Putamen (tissue), 1 donor: ENCODE measurements at places on chromosomes 5 and 9.

DNA sequence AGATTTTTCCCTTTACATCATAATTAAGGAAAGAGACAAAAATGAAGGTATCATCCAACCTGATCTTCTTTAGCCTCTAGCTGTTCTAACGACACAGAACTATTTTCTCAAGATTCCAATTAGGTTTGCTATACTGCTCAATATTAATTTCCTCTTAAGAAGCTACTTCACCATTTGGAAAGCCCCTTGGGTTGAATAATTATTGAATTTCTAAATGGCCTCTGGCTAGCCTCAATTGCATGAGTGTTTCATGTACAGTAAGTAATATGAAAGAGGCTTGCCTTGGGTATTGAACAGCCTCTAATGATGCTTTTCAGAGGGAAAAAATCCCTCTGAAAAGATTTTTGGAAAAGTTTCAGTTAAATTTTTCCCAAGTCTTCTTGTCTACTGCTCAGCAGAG is 3.7 kb upstream of the MOB3B start:
- DNase-seq = no peak

DNA sequence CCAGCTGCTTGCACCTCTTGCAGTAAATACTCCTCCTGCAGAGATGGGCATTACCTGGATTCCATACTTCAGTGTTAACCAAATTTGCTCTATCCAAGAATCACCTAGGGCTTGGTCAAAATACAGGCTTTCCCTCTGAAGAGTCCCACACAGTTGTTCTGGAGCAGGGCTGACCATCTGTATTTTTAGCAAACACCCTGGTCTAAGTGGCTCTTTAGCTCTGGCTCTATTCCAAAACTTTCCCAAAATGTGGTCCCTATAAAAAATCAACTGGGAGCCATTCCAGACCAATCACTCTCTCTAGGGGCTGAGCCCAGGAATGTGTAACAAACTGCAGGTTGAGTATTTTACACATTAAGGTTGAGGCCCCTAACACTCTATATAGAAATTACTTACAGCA is 153.7 kb downstream of the SPOCK1 start:
- no peak for DNase-seq

DNA sequence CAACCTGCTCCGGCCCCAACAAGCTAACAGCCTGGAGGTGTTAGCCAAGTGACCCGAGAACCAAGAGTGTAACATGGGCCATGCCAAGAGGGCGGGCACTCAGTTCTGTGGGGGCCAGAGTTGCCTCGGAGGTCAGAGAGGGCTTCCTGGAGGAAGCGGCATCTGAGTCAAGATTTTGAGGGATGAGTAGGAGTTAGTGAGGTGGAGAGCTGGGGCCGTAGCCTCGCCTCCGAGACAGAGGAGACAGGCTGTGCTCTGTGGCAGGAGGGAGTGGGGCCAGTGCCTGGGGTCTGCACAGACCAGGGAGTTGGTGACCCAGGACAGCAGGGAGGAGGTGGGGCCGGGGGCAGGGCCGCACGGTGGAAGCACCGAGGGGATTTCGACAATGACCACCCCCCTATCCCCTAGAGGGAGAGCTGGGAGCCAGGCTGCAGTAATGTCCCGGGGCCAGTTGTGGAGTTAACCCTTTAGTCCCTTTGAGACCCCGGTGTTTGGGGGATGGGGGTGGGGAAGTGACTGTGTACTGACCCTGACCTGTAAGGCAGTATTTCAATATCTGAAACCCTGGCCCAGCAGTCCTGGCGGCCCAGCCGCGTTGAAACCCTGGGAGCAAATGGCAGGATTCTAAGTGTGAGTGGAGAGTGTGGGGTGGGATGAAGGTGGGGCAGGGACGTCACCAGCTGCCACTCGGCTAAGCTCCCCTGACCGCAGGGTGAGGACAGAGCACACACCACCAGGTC is 148.7 kb upstream of the COL5A1 start:
- no peak for DNase-seq

DNA sequence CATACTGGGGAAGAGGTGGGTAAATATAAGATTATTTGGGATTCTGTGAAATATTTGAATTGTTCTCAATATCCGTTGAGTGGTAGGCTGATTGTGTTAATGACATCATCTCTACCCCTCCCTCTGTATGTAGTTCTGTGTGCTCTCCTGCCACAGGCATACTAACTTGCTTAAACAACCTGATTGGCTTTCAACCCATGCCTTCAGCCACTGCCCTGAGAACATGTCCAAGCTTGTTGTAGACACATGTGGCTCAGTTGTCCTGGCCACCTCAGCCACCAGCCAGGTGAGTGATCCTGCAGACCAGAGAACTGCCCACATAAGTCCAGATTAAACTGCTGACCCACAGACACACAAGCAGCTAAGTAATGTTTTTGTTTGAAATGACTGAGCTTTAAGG is 31.1 kb downstream of the ANKS6 start:
- no peak for DNase-seq

GRCh38 chr9:127667127-127667844 is 39.5 kb upstream of the CFAP157 start:
- DNase-seq = no peak

DNA sequence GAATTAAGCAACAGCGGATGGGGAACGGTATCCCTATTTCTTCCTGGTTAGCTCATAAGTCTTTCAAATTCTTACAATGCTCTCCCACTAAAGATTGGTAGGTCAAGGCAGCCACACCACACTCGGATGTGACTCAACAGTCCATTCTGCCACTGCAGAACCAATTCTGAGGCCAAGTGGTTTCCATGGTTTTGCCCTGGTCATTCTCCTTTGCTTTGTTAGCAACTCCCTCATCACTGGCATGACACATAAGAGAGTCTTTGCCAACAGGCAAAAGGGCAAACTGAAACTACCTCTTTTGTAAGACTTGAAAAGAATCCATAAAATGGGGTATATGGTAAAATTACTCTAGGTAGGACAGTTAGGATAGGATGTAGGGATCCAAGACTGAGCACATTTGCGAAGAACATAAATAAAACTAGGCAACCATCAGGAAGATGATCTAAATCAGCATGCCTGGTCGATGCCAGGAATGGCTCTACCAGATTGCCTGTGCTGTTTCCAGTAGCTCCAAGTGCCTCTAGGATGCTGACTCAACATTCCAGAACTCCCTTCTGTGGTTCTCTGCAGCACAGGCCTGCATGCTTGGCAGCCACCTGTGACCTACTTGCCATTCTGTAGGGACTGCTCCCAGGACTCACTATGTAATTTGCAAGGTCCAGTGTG is 105.4 kb downstream of the DCP2 start:
- DNase-seq = no peak

DNA sequence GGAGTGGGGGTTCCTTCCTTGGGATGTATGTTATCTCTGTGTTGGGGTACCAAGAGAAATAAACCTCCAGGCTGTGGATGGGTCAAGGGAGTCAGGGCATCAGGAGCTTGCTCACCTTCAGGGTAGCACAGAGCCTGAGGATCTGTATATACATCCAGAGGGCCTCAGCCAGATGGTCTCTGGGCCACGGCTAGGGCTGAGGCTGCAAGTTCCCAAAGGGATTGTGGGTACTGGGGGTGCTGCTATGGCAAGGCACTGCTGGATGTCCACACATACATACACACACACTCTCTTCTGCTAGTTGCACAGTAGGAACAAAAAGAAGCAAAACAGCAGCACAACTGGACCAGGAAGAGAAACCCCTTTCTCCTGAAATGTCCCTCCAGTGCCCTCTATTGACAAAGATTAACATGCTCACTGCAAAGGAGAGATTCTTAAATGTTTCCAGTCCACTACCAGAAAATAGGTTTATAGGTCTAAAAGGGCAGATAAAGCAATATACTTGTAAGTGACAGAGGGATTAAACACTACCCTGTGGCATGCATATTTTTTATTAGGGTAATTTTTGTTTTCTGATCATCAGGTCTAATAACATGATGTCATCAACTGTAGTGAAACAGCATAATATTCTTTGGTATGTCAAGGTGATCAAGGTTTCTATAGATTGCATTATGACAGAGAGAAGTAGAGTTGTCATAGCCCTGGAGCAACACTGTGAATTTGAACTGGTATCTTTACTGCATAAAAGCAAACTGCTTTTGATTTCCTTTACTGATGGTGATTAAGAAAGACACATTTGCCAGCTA is 56.3 kb upstream of the KCNN2 start:
- no peak for DNase-seq

DNA sequence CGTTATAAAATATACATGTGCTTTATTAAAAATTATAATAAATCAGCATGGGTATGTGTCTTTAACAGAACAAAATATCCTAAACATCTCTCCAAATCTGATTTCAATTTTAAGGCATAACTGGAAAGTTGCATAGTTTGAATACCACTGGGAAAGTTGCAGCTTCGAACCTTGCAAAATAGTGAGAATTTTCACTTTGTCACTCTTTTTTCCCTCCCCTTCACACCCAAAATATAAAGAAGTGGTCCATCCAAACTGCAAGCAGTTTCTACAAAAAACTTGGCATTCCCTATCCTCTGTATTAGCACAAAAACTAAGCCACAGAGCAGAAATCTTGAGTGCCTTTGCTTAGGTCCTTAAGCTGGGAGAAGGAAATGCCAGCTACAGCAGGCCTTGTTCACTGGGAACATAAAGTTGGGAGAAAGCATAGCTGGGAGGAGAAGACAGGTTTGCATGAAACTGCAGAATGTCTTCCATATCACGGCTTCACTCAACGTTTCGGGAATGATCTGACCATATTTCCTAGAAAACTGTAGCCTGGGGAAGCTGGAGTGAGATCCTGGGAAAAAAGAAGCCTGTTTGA is 400.3 kb downstream of the EBF1 start:
- DNase-seq = no peak

DNA sequence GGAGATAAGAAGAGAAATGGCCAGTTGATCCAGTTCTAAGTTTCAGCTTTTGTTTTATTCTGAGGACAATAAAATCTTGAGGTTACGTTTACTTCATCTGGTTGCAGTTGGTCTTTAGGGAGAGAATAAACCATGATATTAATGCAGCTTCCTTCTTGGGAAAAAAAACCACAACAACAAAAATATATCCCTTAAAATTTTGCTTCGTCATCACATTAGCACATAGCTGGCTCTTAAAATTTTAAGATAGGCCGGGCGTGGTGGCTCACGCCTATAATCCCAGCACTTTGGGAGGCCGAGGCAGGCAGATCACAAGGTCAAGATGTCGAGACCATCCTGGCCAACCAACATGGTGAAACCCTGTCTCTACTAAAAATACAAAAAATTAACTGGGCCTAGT is 86.4 kb downstream of the EQTN start:
- no peak for DNase-seq

GRCh38 chr5:42436051-42436450 is 12.8 kb downstream of the GHR start:
- DNase-seq = no peak

DNA sequence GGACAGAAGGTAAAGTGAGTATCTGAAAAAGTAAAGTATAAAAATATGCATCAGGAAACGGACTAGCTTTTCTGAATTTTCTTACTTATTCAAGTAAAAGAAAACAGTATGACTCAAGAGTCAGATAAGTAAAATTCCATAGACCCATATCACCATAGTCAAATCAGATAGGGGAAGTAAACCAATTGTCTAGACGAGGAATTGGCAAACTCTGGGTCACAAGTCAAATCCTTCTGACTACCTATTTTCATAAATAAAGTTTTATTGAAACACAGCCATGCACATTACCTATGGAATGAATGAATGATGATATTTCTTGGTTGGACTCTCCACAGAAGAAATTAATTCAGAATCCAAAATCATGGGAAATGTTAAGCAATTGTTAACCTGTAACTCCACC is 59.1 kb upstream of the TMC1 start:
- no peak for DNase-seq

DNA sequence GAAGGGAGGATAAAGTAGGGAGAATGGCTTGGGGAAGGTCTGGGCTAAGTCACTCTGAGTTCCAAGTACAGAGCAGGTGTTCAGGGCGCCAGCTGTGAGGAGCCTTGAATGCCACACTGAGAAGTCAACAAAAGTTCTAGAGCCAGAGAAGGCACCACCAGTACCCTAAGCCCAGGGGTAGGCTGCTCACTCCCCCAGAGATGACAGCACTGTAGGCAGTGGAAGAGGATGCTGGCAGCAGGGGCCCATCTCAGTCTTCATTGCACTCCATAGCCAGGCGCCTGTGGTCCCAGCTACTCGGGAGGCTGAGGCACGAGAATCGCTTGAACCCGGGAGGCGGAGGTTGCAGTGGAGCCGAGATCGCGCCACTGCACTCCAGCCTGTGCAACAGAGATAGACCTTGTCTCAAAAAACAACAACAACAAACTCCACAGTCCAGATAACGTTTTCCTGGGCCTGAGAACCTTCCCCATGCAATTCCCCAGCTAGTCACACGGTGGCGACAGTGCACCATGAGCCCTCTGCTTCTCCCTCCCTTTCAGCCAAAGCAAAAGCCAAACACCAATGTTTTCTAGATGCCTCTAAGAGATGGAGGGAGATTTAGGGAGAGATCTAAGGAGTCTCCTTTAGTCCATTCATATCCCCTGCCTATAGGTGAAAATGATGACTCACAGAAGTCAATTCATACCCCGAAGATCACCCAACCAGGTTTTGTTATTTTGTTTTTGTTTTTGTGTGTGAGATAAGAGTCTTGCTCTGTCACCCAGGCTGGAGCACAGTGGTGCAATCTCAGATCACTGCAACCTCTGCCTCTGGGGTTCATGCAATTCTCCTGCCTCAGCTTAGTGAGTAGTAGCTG is 19.8 kb upstream of the NSD1 start:
- DNase-seq = peak; percentile 65

GRCh38 chr5:65742565-65743231 is 20.7 kb downstream of the NLN start:
- DNase-seq = no peak

GRCh38 chr9:7500521-7500920 is 299.1 kb downstream of the DMAC1 start:
- no peak for DNase-seq

- no peak for DNase-seq
Measured at GRCh38 chr5:115785381-115786065, 30.9 kb downstream of the CDO1 start.

GRCh38 chr5:14710313-14710994 is 45.9 kb downstream of the OTULIN start:
- DNase-seq = no peak

GRCh38 chr5:2739360-2740050 is 12.0 kb downstream of the IRX2 start:
- no peak for DNase-seq

- peak; percentile 64 for DNase-seq
Measured at GRCh38 chr9:34603610-34604231, 8.2 kb downstream of the RPP25L start.

DNA sequence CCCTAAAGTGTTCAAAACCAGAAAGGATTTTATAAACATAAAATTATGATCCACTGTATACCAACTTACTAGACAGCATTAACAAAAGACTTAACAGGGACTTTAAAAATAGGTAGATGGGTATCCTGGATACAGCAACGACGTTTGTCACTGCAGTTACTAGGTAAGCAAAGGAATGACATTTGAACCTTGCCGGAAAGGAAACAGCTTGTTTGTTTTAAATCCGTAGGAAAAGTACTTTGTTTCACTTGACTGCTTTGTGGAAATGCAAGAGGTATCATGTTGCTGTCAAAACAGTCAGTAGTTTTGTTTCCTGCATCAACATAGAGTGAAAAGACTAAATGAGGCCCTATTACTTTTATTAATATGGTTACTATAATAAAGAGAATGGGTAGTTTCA is 122.9 kb downstream of the CDC42SE2 start:
- DNase-seq = no peak
